Fibroblast of skin of right quadriceps (primary cell): ENCODE measurements at places on chromosomes 13 and 19.

GRCh38 chr13:19818223-19818842 lies 35.6 kb upstream of the PSPC1 start:
- no peak for DNase-seq

DNA sequence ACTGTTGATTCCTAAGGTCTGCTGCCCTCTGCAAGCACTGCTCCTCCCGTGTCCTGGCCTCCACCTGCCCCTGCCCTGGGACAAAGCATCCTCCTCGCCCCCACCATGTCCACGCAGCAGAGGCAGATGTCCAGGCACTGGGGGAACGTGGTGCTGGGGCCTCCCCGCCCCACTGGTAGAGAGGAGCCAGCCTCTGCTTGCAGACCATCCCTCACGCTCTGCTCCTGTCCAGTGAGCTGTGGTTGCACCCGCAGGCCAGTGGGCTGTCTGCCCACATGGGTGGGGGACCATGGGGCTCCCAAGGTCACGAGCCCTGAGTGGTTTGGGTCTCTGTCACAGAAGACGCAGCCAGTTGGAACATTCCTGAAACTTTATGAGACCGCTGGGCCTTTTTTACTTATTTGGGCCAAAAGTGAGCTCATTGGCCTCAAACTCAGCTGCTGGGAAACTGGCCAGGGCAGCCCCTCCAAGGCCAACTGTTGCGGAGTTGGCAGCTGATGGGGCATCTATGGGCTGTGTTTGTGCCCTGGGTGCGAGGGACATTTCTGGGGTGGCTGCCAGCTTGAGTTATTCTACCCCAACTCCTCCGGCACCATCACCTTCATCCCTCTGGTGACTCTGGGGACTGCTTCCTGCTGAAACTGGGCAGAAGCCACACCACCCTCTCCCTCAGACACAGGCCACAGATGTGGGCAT lies 64.8 kb upstream of the F7 start:
- no peak for DNase-seq

- DNase-seq = no peak
These were observed 306.6 kb downstream of the ATP8A2 start for GRCh38 chr13:25678398-25678797.

- DNase-seq = no peak
These were observed 13.3 kb downstream of the PALM3 start for GRCh38 chr19:14048443-14049153.

DNA sequence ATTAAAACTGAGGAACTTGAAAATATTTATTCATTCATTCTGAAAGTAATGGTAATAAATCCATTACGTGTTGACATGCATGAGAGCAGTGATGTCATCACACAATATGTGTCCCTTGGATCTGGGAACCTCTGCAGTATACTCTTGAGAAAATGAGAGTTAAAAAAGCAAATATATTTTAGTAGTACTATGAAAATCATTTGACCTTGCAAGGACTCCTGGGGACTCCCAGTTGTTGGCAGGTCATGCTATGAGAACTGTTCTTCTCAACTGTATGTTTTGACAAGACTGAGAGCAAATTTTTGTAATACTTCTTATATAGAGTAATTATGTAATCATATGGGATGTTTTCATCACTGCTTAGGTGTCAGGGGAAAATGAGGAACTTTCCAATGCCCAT lies 249.4 kb downstream of the PCCA start:
- peak; percentile 6 for DNase-seq

- peak; percentile 59 for DNase-seq
These were observed 50.0 kb downstream of the PIN1 start for GRCh38 chr19:9885077-9885552.

GRCh38 chr13:43546251-43546650 lies 240.5 kb downstream of the ENOX1 start:
- DNase-seq = no peak

- peak; percentile 19 for DNase-seq
These were observed 196.0 kb downstream of the KLF5 start for GRCh38 chr13:73254827-73255226.

DNA sequence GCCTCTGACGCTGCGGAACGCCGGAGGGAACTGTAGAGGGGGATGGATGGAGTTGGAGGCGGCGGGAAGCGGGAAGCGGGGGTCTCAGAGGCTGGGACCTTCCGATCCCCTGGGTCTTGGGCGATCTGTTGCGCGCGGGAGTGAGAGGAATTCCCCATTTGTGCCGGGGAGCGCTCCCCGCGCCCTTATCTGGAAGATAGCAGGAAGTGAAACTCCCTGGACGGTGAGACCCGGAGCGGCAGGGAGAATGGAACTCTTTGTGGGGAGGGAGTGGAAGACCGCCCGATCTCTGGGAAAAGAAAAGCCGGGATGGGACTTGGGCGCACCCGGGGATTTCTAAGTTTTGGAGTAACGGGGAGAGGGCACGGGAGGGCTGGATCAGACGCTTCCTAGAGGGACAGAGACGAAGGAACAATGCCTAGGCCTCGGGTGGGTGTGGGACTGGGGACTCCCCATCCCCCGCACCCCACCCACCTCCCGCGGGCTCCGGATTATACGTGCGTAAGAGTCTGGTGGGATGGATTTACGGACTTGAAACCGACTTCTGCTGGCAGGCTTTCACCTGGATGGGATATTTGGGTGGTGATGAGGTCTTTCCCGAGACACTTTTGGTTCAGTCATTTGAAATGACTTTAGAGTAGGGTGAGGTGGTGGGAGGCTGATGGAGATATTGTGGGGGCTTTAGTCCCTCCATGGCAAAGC lies 495 bp downstream of the LSR start:
- DNase-seq = no peak

DNA sequence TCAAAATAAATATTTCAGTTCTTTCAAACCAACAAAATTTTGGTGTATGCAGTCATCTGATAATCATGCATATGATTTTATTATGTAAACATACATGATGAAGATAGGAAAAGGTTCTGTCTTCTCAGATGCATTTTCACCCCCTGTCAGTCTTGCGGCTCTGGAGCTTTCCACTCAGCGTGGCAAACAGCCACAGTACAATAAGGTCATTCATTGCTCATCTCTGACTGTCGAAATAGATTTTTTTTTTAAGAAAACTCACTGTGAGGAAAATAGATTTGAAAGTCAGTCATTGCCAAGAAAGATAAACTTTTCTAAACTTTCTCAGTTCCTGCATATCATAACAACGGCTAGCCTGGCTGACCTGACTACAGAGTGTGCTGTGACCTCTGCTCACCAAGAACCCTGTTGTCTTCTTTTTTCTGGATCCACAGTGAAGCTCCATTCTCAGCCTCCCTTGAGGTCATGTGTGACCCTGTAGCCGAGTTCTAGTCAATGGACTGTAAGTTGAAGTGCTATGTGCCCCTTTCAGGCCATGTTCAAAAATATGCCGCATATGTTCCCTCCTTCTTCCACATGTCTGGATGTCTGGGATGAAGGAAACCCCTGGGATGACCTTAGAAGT lies 519.6 kb downstream of the KLF5 start:
- no peak for DNase-seq

GRCh38 chr19:47241919-47242577 lies 11.0 kb upstream of the BBC3 start:
- DNase-seq = no peak

- no peak for DNase-seq
These were observed 76.7 kb upstream of the ZNF43 start for GRCh38 chr19:21912654-21913053.

DNA sequence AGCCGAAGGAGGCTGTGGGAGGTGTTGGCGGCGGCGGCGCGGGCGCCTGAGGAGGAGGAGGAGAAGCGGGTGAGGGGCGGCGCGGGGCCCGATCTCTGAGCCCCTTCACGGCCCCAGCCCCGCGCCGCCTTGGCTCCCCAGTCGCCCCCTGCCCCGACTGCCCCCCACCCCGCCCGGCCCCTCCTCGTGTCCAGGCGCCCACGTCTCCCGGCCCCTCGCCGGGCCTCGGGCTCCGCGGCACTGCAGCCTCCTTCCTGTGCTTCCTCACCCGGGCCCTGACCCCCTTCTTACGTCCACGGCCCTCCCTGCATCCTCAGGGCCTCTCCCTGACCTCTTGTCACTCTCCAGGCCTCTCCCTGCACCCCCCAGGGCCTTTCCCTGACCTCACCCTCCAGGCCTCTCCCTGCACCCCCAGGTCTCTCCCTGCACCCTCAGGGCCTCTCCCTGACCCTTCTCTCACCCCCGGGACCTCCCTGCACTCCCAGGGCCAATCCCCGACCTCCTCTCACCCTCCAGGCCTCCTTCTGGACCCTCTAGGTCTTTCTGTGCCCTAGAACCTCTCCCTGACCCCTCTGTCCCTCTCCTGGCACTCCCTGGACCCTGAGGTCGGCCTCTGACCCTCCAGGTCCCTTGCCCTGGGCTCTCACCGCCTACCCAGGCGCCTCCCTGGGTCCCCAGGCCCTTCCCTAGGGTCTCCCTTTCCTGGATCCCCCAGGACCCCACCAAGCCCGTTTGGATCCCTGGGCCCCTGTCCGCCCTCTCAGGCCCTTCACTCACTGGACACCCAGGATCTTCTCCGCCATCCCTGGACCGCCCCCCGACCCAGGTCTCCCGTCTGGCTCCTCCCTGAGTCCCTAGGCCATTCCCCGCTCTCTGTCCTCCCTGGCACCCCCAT lies 460 bp downstream of the KMT5C start:
- DNase-seq = no peak

DNA sequence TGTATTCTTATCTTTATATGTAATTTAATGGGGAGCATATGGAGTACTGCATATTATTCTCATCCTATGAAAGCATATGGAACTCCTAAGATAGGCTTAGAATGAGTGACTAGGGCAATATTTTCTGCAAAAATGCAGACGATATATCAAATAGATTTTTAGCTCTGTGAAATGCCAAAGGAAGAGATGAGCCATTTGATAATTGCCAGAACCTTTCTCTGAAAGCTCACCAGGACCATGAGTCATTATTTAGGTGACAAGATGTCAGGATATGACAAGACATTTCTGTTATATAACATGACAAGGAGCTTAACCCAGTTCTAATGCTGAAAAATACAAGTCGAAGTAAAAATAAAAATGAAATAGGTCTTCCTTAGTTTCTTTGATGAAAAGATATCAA lies 145.0 kb downstream of the SLITRK6 start:
- no peak for DNase-seq

GRCh38 chr13:29897102-29897501 lies 46.7 kb upstream of the UBL3 start:
- no peak for DNase-seq

DNA sequence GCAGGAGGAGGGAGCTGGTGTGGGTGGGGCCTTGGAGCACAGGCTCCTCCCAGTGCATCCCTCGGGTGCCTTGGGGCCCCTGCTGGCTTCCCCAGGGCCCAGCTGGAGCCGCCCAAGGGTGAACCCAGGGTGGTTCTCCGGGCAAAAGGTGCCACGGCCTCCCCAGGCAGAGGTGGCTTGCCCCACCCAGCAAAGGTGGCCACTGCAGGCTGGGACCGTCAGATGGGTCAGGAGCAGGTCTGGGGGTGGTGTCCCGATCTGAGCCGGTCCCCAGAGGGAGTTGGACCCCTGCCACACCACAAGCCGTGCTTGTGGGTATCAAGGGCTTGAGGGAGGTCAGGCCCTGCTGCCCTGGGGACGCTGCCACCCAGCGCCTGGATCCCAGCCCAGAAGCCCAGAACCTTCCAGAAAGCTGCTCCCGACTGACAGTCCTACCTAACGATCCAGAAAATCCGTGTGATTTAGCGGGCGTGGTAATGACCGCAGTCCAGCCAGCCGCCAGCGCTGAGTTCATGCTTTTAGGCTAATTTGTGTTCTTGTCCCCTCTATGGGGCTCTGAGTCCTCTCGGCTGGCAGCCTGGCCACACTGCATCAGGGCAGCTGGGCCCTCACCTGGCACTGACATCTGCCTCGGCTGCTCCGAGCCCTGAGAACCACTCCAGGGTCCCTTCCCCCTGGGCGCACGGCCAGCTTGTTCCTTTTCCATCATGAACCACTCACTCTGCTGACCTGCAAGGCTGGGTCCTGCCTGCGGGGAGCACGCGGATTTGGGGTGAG lies 5.0 kb upstream of the GRIN3B start:
- DNase-seq = no peak

- DNase-seq = no peak
These were observed 7.4 kb downstream of the HPN start for GRCh38 chr19:35048911-35049411.

DNA sequence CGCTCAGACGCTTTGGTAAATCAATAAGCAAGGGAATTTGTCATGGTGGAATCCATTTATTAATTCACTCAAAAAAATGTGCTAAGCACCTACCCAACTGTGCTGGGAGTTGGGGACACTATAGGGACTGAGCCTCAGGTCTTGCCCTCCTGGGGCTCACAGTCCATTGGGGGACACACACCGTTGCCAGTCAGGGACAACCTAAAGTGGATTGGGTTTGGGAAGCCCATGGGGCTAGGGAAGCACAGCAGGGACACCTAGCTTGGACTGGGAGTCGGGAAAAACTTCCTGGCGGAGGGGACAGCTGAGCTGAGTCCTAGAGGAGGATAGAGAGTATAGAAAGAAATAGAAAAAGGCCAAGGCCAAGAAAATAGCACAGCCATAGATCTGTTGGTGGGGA lies 8.5 kb downstream of the FOSB start:
- DNase-seq = no peak

DNA sequence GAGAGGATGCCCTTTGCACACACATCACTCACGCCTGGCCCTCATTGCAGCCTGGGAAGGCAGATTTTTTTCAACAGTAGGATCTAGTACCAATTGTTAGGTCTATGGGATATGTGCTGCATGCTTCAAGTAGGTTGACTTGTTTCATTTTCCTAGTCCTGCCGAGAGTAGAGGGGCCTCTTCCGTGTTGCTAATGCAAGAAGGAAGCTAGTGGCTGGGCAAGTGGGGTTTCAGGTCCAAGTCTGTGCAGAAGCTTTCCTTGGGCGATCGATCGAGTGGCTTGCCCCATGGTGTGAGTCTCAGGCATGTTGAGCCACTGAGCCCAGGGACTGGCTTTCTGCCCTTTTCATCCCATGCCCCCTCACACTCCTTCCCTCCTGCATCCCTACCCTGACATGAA lies 13.7 kb downstream of the ILF3 start:
- no peak for DNase-seq

GRCh38 chr13:99151516-99151915 lies 49.1 kb upstream of the UBAC2 start:
- peak; percentile 65 for DNase-seq

DNA sequence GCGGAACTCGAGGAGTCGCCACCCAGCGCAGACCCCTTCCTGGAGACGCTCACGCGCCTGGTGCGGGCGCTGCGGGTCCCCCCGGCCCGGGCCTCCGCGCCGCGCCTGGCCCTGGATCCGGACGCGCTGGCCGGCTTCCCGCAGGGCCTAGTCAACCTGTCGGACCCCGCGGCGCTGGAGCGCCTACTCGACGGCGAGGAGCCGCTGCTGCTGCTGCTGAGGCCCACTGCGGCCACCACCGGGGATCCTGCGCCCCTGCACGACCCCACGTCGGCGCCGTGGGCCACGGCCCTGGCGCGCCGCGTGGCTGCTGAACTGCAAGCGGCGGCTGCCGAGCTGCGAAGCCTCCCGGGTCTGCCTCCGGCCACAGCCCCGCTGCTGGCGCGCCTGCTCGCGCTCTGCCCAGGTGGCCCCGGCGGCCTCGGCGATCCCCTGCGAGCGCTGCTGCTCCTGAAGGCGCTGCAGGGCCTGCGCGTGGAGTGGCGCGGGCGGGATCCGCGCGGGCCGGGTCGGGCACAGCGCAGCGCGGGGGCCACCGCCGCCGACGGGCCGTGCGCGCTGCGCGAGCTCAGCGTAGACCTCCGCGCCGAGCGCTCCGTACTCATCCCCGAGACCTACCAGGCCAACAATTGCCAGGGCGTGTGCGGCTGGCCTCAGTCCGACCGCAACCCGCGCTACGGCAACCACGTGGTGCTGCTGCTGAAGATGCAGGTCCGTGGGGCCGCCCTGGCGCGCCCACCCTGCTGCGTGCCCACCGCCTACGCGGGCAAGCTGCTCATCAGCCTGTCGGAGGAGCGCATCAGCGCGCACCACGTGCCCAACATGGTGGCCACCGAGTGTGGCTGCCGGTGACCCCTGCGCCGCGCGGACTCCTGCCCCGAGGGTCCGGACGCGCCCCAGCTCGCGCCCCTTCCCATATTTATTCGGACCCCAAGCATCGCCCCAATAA lies 2.3 kb downstream of the AMH start:
- DNase-seq = no peak
